ENCODE measurements at places on chromosomes 7 and 10. TPM values are rescaled to one million over a fixed set of nuclear protein-coding genes. Genes with fewer than 3 reads are reported as not detected.

Gene BRAT1
- total RNA-seq, result 37.8 TPM

Gene CALN1
- not detected for total RNA-seq

Gene LIPK
- not detected for total RNA-seq

Gene HDAC9
- total RNA-seq, result 0.72 TPM

Gene C10orf120
- not detected for total RNA-seq

Gene AFAP1L2
- 3.2 TPM for total RNA-seq

Gene AEBP1
- 32.6 TPM for total RNA-seq

Gene TDRD1
- 0.24 TPM for total RNA-seq

Gene GCC1
- 16.9 TPM for total RNA-seq

Gene NPFFR1
- not detected for total RNA-seq

Gene SPACDR
- total RNA-seq, result 1.5 TPM

Gene UCN3
- total RNA-seq, result not detected

Gene TRPV5
- not detected for total RNA-seq

Gene MMD2
- total RNA-seq, result not detected

Gene C10orf67
- 0.60 TPM for total RNA-seq

Gene RAB19
- total RNA-seq, result 6.8 TPM

Gene OR2A12
- total RNA-seq, result not detected

Gene ODAD2
- total RNA-seq, result 0.56 TPM

Gene GALNT17
- not detected for total RNA-seq

Gene ADIRF
- not detected for total RNA-seq

Gene TAS2R5
- total RNA-seq, result 0.74 TPM

Gene CYP2C9
- total RNA-seq, result not detected

Gene OPN1SW
- not detected for total RNA-seq

Gene TMEM213
- total RNA-seq, result not detected

Gene OR9A2
- not detected for total RNA-seq

Gene SGCE
- total RNA-seq, result 0.19 TPM

Gene ANXA8
- not detected for total RNA-seq

Gene CDC14C
- total RNA-seq, result not detected

Gene NPSR1
- total RNA-seq, result not detected

Gene PROSER2
- 1.5 TPM for total RNA-seq

Gene CPN1
- total RNA-seq, result not detected

Gene WIPF3
- total RNA-seq, result not detected

Gene SLC16A9
- 1.9 TPM for total RNA-seq

Gene CTAGE8
- total RNA-seq, result not detected

Gene ABLIM1
- total RNA-seq, result 116 TPM

Gene SPDYE1
- total RNA-seq, result not detected

Gene HHEX
- total RNA-seq, result 0.38 TPM

Gene EN2
- not detected for total RNA-seq

Gene FRG2B
- not detected for total RNA-seq

Gene ERVW-1
- total RNA-seq, result not detected

Gene GIMAP7
- 36.1 TPM for total RNA-seq

Gene TMEM60
- 9.2 TPM for total RNA-seq

Gene OAT
- 43.1 TPM for total RNA-seq

Gene CLCN1
- total RNA-seq, result 0.06 TPM

Gene LIPJ
- not detected for total RNA-seq

Gene AQP1
- 0.10 TPM for total RNA-seq

Gene GDF2
- total RNA-seq, result not detected

Gene THSD7A
- not detected for total RNA-seq

Gene GATA3
- 8.4 TPM for total RNA-seq

Gene GPC2
- 3.9 TPM for total RNA-seq

Gene C1QL3
- total RNA-seq, result 0.16 TPM

Gene ARPC1B
- 258 TPM for total RNA-seq

Gene OR2A1
- not detected for total RNA-seq

Gene RET
- not detected for total RNA-seq

Gene SEMA3E
- total RNA-seq, result not detected

Gene NXPH1
- total RNA-seq, result not detected

Gene AZGP1
- not detected for total RNA-seq

Gene CHST3
- 0.84 TPM for total RNA-seq
